ENCODE measurements at places on chromosomes 1 and 21.

- no peak for DNase-seq
These were observed 166.6 kb downstream of the CYYR1 start for GRCh38 chr21:26406526-26406925.

GRCh38 chr21:32392299-32392879, 423 bp downstream of the URB1 start:
- DNase-seq: no peak

DNA sequence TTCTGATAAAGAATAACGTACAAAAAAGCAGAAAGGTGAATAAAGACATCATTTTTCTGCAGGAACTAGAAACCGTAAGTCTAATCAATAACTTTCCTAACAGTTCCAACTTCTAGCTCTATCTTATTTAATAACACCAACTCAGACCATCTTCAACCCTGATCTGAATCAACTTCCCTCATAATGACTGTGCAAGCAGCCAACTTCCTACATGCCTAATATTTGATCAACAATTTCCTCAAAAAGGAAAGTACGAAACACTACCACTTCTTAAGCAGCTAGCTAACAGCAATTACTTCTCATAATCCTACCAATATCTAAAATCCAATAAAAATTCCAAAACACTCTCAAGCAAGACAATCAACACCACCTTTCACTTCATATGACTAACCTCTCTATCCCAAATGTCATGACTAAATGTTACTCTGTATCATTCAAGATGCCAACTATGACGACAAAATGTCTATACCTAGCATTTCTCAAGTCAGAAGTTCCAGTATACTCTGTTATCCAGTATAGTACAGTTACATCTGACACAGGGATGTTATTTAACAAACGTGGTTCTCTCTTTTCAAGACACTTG, 1.7 kb downstream of the COP1 start:
- DNase-seq: no peak

GRCh38 chr1:30092051-30092858, 631.1 kb downstream of the MATN1 start:
- DNase-seq: no peak

DNA sequence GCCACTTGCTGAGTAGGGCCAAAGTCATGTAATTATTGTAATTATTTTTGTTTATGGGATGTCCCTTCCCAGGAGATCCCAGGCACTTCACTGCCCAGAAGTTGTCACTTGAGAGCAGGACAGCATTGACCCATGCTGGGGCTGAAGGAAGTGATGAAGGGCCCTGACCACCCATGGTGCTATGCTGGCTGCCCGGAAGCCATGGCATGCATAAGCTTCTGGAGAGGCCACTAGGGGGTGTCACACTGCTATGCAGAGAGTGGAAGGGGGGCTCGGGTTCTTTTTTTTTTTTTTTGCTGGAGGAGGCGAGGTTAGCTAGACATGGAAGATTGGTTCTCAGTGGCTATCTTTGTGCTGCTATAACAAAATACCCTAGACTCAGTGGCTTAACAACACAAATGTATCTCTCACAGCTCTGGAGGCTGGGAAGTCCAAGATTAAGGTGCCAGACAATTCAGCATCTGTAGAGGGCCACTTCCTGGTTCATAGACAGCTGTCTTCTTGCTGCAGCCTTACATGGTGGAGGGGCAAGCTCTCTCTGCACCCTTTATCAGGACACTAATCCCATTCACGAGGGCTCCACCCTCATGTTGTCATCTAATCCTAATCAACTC, 84.9 kb downstream of the CNIH3 start:
- DNase-seq: peak; percentile 58

GRCh38 chr1:178189814-178190213, 95.9 kb downstream of the RASAL2 start:
- DNase-seq: peak; percentile 25

- no peak for DNase-seq
These were observed 76.6 kb downstream of the HHAT start for GRCh38 chr1:210405316-210405715.

DNA sequence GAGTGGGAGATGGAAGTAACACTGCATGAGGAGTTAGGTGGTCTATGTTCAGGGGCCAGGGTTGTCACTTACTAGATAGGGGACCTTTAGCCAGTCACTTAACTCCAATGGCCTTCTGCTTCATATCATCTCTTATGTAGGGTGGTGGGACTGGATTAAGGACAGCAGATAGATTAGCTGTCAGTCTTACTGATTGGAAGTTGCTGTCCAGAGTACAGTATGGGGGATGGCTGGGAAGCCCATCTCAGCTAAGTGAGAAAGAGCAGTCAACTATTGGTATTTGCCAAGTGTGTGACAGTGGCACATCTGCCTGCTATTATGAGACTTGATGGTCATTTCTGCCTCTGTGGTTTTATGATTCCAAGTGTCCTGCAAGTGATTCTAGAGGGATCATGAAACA, 130.9 kb downstream of the FGGY start:
- DNase-seq: no peak

GRCh38 chr1:241068359-241068758, 288.6 kb downstream of the RGS7 start:
- no peak for DNase-seq

GRCh38 chr1:165772739-165773138, 4.1 kb upstream of the TMCO1 start:
- DNase-seq: no peak

DNA sequence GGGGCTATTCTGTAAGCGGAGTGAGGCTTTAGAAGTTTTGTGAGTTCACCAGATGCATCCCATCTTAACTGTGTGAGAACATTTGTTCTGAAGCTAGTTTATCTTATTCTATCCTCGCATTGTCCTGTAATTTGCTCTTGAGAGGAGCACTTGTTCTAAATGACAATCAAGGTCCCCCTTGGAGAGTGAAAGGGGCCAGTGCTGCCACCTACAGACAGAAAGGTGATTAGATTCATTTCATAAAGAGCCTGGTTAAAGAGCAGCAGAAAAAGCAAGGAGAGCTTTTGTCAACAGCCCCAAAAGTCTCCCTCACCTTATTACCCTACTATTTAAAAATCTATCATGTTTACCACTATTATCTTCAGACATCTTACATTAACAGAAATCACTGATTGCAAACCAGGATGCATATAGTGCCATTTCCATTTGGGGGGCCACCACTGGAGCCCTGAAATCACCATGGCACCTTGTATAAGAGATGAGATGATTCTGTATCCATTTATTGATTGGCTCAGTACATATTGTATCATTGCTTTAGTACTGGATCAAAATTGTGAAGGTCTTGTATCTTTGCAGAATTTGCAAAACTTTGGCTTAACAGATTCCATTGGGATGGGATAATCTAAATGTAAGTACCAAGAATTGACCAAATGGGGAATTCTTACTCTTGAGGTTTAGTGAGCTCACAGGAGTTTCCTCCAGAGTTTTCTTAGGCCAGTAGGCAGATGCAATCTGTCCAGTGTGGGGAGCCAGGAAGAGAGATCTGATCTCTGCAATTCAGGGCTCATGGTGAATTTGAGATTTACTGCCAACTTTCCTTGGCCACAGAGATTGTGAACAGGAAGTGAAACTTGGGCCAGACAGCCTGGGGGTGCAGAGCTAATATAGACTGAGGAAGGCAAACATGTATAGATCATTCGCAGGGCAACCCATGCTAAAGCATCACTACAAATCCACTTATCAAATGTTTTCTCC, 64.3 kb upstream of the TRABD2B start:
- DNase-seq: peak; percentile 58

GRCh38 chr1:8182034-8182761, 135.7 kb upstream of the SLC45A1 start:
- DNase-seq: no peak

DNA sequence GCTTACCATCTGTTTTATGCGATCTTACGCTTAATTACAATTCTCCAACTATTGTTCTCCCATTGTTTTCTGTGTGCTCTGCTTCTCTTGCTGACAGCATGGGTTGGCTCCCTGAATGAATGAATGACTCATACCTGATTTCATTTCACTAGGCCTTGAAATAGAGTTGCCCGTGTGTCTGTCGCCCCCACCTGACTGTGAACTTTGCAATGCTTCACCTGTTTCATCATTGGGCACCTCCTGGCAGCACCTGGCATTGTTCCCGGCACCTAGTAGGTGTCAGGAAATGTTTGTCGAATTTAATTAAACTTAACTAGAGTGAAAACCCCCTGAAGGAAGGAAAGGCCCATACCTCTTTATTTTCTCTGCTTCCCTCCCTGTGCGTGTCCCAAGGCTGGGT, 120.5 kb upstream of the KLHDC7A start:
- no peak for DNase-seq

- DNase-seq: no peak
These were observed 21.9 kb downstream of the TMCC2 start for GRCh38 chr1:205249651-205250050.

DNA sequence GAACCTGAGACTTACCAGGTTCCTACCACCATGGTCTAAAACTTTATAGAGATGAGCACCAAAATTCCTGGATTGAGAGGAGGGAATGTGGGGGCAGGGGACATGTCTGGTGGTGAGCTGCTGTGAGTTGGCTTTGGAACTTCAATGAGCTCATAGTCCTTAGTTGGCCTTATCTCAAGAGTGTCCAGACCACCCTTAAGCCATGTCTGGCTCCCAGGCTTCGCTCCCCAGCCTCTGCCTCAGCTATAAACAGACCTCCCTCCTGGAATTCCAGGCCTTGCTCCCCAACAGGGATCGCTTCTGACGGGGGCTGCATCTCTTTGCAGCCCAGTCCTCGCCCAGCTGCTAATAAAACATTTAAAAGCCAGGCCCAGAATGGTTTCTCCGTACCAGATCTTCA, 19.5 kb downstream of the ATF3 start:
- peak; percentile 85 for DNase-seq

DNA sequence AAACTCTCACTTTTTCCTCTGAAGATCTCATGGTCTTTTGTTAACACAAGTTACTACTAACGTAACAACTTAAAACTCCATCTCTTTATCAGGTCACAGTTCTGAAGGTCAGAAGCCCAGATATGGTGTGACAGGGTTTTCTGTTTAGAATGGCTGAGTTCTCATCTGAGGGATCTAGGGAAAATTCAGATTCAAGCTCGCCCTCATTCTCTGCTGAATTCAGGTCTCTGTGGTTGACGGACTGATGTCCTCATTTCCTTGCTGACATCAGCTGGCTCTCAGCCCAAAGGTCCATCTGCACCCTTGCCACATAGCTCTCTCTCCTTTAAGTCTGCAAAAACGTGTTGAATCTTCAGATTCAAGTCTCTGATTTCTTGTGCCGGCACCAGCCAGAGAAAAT, 6.1 kb upstream of the NTPCR start:
- DNase-seq: no peak

- no peak for DNase-seq
These were observed 133.4 kb upstream of the ERG start for GRCh38 chr21:38631676-38632075.

GRCh38 chr1:32272557-32273390, 19.1 kb upstream of the HDAC1 start:
- DNase-seq: no peak

- no peak for DNase-seq
These were observed 5.5 kb upstream of the SNX27 start for GRCh38 chr1:151606384-151606783.

- no peak for DNase-seq
These were observed 9.2 kb upstream of the NBPF11 start for GRCh38 chr1:148161053-148161901.

DNA sequence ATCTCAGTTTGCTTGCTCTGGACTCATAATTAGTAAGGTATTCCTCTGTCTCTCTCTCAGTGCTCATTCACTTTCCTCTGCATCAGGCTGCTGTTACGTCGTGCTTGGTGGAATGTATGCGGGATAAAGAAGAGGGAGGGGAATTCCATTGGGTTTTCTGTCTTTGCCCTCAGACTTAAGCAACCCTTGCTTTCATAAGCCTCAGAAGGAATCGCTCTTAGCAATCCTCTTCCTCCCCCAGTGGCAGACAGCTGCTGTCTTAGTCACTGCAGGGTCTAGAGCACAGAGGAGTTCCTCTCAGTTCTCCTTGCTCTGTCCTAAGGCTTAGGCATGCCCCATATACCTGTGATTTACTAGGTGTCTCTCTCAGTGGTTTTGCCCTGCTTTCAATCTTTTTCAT, 19.1 kb upstream of the NTMT2 start:
- DNase-seq: no peak

- DNase-seq: no peak
These were observed 11.9 kb downstream of the RAVER2 start for GRCh38 chr1:64756770-64757169.

DNA sequence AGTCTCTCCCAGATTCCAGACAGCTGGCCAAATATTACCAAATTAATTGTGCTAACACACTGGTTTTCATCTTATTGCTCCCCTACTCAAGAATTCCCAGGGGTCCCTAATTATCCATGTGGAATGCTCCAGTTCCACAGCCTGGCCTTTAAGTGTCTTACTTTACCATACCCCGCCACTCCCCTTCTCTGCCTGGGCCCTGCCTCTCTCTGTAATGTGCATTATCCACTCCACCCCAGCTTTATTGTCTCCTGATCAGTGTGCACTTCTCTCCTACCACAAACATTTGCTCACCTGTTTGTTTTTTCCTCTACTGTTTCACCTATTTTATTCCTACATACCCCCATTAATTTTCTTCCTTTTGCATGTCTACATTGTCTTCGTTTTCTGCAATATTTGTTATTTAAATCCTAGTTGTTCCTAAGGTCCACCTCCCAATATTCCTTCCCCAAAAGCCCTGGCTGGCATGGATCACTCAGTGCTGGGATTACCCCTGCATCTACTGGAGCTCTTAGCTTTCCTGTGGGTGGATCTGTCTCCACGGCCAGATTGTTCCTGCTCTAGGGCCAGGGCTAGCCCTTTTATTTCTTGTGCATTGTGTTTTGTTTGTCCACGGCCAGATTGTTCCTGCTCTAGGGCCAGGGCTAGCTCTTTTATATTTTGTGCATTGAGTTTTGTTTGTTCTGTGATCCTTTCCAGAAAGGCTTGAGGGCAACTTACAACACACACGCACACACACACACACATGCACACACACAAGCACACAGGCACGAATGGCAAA, 33.4 kb upstream of the ATP1B1 start:
- DNase-seq: no peak

DNA sequence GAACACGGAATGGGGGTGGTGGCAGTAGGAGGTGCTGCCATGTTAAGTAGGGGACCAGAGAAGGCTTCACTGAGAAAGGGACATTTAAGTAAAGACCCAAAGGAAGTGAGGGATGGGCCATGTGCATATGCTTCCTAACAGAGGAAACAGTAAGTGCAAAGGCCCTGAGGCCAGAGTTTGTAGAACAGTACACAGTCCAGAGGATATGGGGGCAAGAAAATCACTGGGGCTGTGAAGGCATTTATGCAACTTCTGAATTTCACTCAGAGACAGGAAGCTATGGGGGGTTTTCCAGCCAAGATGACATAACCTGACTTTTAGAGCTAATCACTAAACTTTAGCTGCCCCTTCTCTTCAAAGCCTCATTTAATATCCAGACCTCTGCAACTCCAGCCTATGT, 202.5 kb upstream of the EDN2 start:
- no peak for DNase-seq

GRCh38 chr1:2796890-2797740, 4.4 kb downstream of the TTC34 start:
- DNase-seq: no peak

Measured in BE2C (cell line).